AG10803 (cell line): ENCODE measurements at places on chromosomes 3 and 15.

GRCh38 chr15:99176757-99177156, 71.9 kb downstream of the SYNM start:
- DNase-seq, result no peak

GRCh38 chr15:88266170-88266569, 9.6 kb upstream of the NTRK3 start:
- DNase-seq, result no peak

DNA sequence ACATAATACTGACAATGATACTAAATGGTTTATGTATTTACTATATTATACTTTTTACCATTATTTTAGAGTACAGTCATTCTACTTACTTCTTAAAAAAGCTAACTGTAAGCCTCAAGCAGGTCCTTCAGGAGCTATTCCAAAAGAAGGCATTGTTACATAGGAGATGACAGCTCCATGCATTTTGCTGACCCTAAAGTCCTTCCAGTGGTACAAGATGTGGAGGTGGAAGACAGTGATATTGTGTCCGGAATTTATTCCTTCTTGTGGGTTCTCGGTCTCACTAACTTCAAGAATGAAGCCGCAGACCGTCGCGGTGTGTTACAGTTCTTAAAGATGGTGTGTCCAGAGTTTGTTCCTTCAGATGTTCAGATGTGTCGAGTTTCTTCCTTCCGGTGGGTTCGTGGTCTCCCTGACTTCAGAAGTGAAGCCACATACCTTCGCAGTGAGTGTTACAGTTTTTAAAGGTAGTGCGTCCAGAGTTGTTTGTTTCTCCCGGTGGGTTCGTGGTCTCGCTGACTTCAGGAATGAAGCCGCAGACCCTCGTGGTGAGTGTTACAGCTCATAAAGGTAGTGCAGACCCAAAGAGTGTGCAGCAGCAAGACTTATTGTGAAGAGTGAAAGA, 20.9 kb downstream of the AVEN start:
- no peak for DNase-seq

DNA sequence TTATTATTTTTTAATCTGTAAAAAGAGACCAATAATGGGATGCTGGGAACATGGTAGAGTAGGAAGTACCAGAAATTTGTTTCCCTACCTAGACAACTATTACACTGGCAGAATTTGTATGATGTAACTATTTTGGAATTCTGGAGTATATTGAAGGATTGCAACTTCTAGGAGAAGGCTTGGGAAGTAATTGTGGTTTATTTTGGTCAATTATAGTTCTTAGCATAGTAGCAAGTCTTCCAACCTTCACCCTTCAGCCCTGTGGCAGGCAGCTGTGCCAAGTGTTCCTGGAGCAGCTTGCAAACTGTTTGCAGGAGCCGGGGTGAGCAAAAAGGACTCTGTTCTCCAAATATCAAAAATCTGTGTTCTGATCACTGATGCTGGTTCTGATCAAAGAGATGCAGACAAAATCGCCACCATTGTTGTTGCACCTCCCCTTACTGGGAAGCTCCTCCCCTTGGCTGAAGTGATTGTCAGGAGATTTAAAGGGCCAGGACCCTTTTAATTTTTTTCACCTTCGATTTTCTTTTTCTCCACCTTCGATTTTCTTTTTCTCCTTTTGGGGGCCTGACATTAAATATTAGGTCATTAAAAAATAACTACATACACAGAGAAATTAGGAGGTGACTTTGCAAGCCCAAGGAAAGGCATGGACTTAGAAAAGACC, 363.3 kb downstream of the SLC9A9 start:
- DNase-seq, result peak; percentile 57

GRCh38 chr3:17074559-17074958, 189.8 kb downstream of the PLCL2 start:
- DNase-seq, result no peak

DNA sequence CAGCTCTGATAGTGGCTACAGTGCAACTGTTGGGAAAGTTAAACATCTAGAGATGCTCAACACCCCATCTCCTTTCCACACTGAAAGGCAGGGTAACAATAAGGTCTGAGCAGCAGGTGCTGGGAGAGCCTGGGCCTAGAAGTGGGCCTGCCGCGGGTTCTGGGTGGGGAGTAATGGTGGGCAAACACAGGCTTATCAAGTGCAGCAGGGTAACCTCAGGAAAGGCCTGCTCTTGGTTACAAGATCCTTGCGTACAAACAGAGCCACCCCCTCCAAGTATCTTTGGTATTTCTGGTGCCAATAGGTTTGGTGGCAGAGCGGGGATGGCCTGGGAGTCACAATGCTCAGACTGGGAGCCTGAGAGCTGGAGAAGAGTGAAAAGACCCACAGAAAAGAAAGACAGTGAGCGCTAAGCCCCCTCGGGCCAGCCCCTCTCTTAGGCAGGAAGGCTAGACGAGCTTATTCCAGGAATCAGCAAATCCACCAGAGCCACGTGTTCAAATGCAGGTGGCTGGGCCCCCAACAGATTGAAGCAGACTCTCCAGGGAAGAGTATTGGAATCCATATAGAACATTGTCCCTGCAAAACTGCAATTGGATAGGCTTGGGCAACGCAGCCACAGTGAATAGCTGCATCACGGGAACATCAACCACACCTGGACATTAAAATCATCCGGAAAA, 2.7 kb downstream of the IQSEC1 start:
- no peak for DNase-seq

GRCh38 chr3:197186887-197187588, 111.4 kb downstream of the DLG1 start:
- DNase-seq, result peak; percentile 57

- DNase-seq, result peak; percentile 43
Measured at GRCh38 chr3:116440196-116440595, 5.1 kb downstream of the LSAMP start.

DNA sequence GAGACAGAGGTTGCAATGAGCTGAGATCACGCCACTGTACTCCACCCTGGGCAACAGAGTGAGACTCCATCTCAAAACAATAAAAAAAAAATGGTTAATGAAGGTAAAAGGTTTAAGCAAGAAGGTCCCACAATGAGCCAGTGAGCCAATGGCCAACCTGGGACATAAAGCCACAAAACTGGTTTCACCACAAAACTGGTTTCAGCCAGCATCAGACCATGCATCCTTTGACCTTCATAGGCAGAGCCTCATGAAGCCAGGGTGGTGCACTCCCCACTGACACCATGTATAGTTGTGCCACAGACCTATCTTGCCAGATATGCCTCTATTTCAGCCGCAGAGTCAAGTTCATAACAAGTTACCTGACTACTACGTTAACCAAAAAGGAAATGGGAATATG, 41.9 kb downstream of the SCAP start:
- no peak for DNase-seq

DNA sequence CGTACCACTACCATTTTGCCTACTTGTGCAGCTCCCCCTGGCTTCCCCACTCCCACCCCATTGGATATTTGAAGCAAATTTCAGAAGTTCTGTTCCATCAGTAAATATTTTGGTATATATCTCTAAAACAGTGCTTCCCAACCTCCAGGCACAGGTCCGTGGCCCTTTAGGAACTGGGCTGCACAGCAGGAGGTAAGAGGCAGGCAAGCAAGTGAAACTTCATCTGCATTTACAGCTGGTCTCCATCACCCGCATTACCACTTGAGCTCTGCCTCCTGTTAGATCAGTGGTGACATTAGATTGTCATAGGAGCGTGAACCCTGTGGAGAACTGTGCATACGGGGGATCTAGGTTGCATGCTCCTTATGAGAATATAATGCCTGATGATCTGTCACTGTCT, 97.2 kb upstream of the LRRFIP2 start:
- DNase-seq, result no peak

- DNase-seq, result no peak
Measured at GRCh38 chr3:195042743-195043606, 228.0 kb downstream of the XXYLT1 start.

DNA sequence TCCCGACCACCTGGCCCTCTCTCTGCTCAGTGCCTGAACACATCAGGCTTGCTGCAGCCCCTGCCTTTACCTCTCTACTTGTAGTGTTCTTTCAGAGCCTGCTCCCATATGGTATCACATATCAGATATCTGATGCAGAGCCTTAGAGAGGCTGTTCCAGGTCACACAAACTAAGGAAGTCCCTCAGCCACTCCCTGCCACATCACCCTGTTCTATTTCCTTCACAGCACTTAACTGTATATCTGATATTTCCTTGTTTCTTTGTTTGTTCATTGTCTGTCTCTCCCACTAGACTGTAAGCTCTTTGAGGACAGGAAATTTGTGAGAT, 976 bp upstream of the ALDH1L1 start:
- no peak for DNase-seq

GRCh38 chr3:185935465-185936272, 2.1 kb downstream of the TRA2B start:
- DNase-seq, result peak; percentile 39

- DNase-seq, result no peak
Measured at GRCh38 chr3:122148941-122149627, 34.4 kb upstream of the CASR start.

DNA sequence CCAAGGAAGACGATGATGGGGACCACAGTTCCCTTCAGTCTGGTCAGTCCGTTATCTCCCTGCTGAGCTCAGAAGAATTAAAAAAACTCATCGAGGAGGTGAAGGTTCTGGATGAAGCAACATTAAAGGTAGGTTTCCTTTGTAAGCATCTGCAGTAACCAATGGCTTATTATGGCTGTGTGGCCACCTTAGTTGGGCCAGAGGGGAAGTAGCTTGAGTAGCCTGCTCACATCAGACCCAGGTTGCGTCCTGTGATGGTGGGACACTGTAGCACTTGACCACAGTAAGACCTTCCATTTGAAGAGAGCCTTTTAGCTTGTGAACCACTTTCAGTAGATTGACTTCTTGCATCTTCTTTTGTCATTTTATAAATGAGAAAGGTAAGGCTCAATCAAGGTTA, 22.6 kb downstream of the STARD5 start:
- DNase-seq, result no peak
